ENCODE measurements at places on chromosomes 4 and X.

DNA sequence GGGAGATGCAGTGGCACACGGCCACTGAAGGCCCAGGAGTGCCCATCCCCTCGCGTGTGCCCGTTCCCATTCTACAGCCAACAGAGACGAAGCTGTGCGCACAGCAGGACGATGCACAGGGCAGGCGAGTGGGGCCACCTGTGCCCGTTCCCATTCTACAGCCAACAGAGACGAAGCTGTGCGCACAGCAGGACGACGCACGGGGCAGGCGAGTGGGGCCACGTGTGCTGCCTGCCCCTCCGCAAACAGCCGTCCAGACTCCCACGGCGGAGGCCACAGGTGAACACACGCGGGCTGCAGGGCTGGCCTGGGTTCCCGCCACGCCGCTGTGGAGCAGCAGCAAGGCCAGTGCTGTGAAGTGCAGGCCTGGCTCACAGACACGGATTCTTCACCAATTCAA is 32.0 kb downstream of the GAK start:
- DNase-seq: no peak

DNA sequence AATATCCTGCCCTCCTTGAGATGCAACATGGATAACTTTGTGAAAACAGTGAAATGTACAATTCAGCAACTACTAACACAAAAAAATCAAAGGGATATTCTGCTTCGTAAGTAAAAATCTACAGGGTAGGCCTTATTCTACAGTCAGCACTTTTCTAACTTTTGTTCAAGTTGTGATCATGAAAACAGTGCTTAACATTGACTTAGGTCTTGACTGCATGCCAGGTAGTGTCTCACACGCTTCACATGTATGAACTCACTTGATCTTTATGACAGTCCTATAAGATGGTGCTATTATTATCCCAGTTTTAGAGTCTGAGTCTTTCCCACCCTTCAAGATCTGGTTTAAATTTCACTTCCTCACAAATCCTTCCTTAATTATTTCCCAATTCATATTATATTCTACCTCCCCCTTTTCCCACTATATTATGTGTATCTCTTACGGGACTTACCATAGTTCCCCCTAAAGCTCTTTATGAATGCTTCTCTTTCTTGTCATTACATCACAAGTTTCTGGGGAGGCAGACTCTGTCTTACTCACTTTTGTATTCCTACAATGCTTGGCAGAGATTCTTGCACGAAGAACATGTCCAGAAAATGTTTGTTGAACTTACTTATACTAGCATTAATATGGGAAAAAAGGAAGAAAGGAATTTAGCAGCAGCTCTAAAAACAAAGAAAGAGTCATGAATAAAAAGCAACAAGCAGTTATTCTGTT is 179.8 kb downstream of the SCFD2 start:
- no peak for DNase-seq

GRCh38 chr4:113350576-113350975 is 301.1 kb downstream of the ANK2 start:
- no peak for DNase-seq

GRCh38 chr4:151129796-151130195 is 30.4 kb downstream of the RPS3A start:
- DNase-seq: no peak

DNA sequence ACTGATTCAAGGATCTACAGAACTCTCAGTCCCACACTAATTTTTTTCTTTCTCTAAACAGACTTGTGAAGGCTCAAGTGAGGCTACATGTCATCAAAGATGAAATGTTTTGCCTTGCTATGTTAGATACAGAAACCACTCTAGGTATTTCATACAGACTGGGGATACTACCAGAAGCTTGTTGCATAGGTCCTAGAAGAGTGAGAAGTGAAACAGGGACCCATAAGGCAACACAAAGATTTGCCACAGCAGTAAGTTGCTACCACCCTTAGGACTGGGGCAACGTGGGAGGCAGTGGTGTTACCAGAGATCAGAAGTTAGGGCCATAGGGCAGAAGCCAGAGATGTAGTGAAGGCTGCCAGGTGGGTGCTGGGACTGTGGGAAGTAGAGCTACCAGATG is 50.7 kb upstream of the MID1IP1 start:
- DNase-seq: no peak

DNA sequence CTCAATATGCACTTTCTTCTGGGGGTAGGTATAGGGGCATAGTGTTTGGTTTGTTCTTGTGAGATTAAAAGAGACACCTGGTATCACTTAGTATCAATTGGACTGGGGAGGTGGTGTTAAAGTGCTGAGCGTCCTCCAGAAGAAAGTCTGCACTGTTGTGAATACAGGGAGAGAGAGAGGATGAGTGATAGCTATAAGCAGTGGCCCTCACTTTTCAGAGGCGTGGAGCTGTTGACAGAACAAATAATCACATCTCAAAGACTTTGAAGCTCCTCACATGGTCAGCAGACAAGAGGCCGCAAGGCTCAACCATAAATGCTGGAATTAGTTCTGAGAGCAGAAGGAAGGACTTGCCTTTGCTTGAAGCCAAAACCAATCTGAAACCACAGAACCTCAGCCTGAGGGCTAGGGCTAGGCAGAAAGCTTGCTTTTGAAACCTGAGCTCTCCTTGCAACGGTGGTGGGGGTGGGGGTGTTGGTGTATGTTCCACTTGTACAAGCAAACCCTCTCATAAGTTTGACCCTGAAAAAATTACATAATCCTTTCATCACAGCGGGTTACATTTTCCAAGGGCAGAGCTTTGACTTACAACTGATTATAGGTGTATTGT is 123.2 kb upstream of the SCML1 start:
- no peak for DNase-seq

DNA sequence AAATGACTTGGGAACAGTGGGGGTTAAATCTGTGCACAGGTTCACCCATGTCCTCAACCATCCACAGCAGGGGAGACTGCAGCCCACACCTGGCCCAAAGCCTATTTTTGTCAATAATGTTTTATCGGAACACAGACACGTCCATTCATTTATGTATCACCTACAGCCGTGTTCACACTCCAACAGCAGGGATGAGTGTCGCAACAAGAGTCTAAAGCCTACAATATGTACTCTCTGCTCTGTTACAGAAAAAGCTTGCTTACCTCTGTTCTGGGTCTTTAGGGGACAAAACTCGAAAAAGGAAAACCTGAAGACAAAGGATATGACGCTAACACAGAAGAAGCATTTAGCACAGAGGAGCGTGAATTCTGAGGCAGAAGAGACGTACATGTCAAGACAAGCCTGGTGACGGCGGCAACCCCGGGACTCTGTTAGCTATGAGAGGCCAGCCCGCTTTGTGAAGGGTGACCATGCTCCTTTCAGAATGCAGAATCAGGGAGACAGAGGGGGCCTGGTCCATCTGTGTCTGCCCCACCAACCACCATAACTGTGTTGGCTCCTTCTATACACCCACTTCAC is 45.5 kb downstream of the AFAP1 start:
- DNase-seq: no peak

DNA sequence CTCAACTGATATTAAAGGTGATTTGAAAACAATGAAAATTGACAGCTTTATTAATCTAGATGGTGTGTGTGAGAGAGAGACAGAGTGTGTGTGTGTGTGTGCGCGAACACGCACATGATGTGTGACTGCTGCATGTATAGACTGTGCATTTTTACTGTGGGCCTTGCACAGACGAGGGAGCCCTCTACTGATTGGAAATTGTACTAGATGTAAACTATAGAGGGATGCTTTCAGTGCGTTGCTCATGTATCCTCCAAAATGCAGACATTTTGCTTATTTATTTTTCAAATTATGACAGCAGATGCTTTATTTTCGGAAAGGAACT is 168.4 kb upstream of the GK2 start:
- DNase-seq: no peak

DNA sequence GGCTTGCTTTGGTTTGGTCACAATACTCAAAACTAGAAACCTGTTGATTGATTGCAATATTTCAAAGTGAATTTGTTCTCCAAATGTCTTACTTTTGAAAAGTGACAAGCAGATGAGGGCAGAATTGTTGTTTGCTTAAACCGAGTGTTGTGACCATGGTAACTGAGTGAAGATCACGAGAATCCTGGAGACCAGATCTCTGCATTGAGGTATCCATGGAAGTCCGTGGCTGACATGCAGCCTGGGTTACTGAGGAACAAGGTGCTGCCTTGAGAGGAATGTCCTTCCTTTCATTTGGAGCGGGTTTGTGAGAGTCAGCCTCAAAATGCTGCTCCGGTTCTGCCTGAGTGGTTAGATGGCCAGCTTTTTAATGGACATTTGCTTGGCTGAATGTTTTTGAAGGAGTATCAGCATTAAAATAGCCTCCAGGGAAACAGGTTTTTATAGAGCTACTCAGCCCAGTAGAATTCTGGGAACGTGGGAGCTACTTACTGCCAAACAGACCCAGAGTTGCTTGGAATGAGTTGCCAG is 31.3 kb downstream of the NYX start:
- no peak for DNase-seq

- DNase-seq: peak; percentile 78
Observed at GRCh38 chr4:56544573-56545131, 39.1 kb downstream of the ARL9 start.

- DNase-seq: no peak
Observed at GRCh38 chr4:177450426-177451107, 8.3 kb upstream of the AGA start.

- DNase-seq: no peak
Observed at GRCh38 chr4:73612032-73612431, 8.2 kb downstream of the RASSF6 start.

GRCh38 chr4:41177016-41177415 is 37.3 kb downstream of the APBB2 start:
- DNase-seq: no peak

- DNase-seq: no peak
Observed at GRCh38 chr4:104740161-104740560, 245.5 kb upstream of the CXXC4 start.

DNA sequence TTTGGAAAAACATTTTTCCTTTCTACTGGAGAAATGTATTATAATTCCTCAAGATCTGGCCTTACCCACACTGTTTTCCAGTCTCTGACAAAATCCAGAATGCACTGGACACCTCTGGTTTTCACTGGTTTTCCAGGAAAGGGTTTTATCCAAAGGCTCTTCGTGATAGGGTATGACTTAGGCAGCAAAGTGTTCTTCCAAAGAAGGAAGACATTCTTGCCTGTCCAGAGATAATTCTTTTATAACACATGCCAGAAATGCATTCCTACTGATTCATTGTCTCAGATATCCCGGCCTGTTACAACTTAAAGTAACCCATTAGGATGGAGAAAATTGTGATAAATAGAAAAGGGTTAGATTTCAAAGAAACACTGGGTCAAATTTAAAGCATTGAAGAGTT is 2343.1 kb downstream of the PCDH7 start:
- no peak for DNase-seq
